Stimulated activated CD8-positive, alpha-beta memory T cell treated with anti-CD3 and anti-CD28 coated beads, Interleukin-15, amount 100 ng/mL, for 48 hours (primary cell): ENCODE measurements at places on chromosomes 5 and 9.

- DNase-seq, result no peak
Measured at GRCh38 chr5:174616036-174616435, 108.3 kb upstream of the MSX2 start.

GRCh38 chr5:167673942-167674341, 617.5 kb upstream of the WWC1 start:
- no peak for DNase-seq

GRCh38 chr5:94928891-94929290, 310.4 kb downstream of the SLF1 start:
- no peak for DNase-seq

GRCh38 chr9:109297899-109298298, 23.0 kb downstream of the EPB41L4B start:
- DNase-seq, result no peak

DNA sequence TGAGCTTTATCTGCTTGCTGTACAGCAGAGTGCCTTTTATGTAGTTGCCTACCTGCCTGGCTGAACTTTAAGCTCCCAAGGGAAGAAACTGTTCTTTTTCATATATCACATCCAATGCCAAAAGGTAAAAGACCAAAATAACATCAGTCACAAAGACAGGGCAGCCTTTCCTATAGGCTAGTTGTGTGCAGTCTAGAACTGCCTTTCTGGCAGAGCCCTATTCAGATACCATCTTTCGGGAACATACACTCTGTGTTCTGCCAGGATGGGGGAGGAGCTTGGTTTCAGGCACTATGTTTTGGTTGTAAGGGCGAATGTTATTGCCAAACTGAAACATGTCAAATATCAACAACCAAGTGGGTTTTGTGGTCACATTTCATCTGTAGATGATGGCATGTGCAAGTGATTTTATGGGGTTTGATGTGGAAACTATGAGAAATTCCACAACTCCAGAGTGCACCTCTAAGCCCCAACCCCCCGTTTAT, 314.5 kb downstream of the ADGRV1 start:
- no peak for DNase-seq

DNA sequence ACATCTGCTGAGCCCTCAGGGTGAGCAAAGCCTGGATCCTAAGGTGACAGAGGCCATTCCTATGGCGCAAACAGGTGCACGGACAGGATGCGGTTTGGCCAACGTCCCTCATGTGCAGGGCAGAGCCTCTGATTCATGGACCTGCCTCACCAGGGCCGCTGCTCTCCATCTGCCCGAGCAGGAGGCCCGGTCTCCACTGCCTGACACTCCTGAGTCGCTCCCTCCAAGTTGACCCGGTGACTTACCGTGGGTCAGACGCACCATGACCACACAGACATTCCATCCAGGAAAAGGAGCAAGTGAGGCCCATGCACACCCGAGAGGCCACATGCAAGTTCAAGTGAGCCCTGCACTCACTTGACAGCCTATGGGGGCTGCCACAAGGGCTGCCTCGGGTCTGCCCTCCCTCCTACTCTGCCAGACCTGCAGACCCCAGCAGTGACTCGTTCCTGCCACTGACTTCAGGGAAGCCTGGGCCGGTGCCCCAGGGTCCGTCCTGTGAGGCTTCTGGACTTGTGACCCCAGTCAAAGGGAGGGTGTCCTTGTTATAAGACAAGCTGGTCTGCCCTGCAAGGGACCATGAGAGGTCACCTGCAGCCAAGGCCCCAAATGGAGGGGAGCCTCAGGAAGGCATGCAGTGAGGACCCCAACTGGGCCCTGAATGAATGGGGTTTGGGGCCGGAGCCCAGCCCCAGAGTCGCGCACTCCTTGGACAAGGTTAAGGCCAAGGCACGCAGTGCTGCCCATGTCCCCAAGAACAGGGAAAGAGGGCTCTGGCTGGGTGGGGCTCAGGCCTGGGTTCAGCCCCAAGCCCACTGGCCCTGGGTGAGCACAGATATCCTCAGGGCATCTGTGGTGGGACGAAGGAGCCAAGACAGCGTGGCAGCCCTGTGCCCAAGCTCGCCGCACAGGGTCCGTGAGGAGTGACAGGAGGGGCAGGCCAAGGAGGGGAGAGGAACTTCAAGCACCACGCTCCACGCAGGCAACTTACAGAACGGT, 10.1 kb downstream of the BRD3OS start:
- no peak for DNase-seq

DNA sequence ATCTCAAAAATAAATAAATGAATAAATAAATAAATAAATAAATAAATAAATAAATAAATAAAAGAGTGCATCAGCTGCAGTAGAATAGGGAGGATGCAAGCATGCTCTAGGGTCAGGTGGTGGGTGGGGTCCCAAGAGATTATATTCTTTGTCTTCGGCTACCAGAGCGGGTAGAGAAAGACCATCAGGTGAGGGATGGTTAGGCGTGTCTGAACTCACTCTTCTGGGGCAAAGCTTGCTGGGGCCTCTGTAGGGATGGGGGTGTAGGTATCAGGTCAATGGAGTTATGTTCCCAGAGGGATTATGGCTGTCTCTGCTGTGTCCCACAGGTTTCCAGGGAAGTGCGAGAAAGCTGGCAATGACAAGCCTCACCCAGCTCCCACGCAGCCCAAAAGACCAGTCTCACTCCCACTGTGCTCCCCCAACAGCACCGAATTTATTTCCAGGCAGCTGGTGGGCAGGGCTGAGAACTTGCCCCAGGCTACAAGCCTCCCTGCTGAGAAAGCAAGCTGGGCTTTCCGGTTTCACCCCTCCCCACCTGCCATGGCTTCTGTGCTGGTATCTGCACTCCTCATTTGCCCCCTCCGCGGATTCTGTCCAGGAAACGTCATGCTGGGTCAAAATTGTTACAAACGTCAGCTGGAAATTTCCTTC, 180.8 kb downstream of the LURAP1L start:
- DNase-seq, result no peak

- DNase-seq, result no peak
Measured at GRCh38 chr5:27748847-27749246, 710.5 kb upstream of the CDH9 start.

- no peak for DNase-seq
Measured at GRCh38 chr9:13934416-13934815, 379.5 kb downstream of the NFIB start.

DNA sequence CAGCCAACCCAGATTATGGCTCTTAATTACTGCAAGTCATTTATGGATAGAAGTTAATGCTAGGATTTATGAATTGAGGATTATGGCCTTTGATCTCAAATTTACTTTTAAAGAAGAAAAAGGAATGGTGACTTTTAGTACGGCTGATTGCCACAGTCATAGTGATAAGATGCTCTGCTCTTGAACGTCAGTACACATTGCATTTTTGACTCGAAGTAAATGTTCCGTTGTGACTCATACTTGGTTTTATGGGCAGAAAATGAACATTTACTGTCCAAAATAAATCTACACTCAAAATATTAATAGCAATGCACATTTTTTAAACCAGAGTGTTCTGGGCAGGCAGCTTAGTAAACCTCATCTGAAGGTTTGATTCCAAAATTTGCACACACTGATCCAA, 830 bp downstream of the ADAMTSL1 start:
- DNase-seq, result no peak

- DNase-seq, result no peak
Measured at GRCh38 chr5:33931136-33931535, 5.0 kb upstream of the RXFP3 start.

DNA sequence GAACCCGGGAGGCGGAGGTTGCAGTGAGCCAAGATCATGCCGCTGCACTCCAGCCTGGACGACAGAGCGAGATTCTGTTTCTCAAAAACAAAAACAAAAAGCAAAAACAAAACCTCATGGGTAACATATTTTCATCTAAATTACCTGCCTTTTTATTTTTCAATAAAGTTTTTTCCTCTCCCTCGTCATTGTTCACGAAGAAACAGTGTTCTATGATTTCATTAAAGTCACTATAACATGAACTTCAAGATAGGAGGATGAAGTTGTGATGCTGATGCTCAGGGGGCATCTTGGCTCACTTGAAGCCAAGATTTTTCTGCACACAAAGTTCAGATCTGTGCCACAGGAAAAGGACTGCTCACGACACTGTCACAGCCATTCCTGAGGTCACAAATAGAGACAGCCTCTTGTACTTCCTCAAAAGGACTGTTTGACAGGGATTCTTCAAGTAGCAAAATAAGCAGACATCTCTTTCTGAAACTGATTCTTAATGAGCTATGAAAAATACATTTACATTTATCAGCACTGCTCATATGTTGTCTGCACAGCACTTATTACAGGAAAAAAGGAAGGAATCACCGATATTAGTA, 16.1 kb downstream of the NIPSNAP3B start:
- DNase-seq, result no peak

GRCh38 chr5:54224103-54224826, 86.1 kb downstream of the ARL15 start:
- DNase-seq, result no peak

DNA sequence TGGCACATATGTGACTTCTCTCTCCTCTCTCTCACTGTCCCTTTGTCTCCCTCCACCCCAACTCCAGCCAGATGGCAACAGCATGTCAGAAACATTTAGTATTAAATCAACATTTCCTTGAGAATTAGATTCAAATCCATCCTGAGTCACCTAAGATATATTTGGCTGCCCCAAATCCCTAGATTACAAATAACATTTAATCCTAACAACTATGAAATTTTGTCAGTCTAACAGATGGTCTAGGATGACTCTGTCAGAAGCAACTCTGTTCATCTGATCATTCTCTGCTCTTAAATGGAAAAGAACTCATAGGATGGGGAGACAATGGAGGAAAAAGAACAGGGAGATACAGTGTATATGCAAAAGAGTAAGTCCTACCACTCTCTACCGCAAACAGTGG, 201.2 kb downstream of the TSSK1B start:
- no peak for DNase-seq

DNA sequence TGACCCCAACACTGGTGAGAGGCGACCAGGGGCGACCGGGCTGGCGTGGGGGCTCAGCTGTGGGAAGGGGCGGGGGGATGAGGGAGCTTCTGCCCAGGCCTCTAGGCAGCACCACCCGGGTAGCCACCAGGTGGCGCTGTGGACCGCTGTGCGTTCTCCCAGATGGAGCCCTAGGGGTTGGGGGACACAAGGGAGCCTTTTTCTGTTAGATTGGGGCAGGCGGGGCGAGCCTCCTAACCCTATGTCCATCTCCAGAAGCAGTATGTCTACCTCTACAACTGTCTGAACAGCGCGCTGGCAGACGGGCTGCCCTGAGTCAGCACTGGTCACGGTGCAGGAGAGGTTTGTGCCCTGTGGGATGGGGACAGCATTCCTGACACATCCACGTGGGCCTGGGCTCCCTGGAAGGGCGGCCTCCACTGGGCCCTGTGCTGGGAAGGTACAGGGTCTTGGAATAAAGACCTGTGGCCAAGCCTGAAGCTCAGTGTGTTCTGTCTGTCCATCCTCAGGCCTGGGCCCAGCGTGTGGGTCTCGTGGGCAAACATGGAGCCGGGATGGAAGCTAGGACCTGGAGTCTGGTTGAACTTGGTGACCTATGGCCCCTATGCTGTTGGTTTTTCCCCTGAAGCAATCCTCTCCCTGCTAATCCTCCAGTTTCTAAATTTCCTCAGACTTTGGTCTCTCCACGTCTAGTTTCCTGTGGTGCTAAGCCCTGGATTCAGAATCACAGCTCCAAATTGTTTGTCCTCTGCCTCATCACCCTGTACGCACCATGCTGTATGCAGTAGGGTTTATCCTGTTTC, 23.1 kb upstream of the SPTLC1 start:
- DNase-seq, result peak; percentile 59

DNA sequence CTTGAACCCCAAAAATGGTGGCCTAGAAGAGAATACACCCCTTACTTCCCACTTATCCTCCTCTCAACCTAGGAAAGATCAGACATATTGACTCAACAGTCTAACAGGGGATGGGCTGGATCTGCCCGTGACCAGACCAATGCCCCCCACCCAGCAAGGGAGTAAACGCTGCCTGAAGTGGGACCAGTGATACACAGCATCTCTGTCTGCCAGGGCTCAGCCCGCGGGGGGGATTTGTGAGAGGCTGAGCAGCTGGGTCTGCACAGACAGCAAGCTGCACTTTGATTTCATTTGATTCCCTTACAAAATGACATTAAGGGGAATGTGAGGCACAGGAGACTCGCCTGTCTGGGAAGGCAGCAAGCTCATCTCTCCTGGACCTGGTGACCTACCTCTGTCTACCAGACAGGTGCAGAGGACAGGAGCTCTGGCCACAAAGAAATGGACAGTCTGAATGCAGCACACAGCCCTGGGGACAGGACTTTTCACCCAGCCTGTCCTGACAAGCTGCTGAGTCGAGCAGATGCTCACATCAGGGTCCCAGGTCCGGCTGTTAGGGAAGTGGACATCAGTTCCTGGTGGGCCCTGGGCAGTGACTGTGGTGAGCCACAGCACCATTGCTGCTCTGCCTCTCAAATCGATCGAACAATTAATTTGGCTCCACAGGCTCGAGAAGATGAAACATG, 79.9 kb downstream of the RGS3 start:
- DNase-seq, result no peak

DNA sequence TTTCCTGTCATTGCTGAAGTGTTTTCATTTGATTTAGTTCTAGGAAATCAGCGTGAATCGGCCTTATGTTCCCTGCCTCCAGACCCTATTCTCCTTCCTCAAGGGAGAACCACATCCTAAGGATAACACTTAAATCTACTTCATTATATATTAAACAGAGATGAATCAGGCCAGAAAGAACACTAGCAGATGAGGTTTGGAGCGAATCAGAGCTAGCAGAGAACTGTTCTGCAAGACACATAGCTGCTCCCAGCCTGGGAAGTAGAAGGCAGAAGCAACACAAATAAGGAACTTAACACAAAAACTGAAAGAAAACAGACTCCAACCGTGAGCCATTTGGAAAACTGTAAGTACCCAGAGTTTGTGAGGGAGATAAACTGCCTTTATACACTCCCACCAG, 718.2 kb downstream of the SEMA5A start:
- no peak for DNase-seq

- no peak for DNase-seq
Measured at GRCh38 chr9:21830589-21830988, 28.2 kb downstream of the MTAP start.

GRCh38 chr9:136858844-136859757, 7.0 kb downstream of the MAMDC4 start:
- no peak for DNase-seq

DNA sequence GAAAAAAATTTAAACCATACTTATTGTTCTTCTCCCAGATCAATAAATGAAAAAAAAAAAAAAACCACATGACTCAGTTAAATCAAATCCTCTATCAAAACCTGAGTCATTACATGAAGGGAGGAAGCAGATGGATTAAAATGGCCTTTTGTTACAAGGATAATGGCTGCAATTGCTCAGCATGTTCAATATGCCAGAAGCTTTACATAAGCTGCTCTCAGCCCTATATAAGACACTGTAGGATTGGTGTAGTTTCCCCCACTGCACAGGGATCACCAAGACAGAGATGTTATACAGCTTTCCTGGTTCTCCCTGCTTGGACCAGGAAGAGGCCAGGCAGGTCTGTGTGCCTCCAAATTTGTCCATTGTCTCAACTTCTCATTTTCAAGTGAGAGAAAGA, 101.6 kb upstream of the MAP1B start:
- no peak for DNase-seq

GRCh38 chr5:63255594-63255993, 677.0 kb downstream of the LRRC70 start:
- no peak for DNase-seq

- no peak for DNase-seq
Measured at GRCh38 chr5:42569953-42570548, 146.8 kb downstream of the GHR start.
